Right hindlimb (tissue), 1 donor: ENCODE measurements at places on chromosomes 13 and 19.

GRCh38 chr13:110886870-110887596 lies 27.8 kb downstream of the ANKRD10 start:
- no peak for DNase-seq

- DNase-seq: no peak
These were observed 5.6 kb upstream of the SIGLEC14 start for GRCh38 chr19:51652266-51652665.

DNA sequence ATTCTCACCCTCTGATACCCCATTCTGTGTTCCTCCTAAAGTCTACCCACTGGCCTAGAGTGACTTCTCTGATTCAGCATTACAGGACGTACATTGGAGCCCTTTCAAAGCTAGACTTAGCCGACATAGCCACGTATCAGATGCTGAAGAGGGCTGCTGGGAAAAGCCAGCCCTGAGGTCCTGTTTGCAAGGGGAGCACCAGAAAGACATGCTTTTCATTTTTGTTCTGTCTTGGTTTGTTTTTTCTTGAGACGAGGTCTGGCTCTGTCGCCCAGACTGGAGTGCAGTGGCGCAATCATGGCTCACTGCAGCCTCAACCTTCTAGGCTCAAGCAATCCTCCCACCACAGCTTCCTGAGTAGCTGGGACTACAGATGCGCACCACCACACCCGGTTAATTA lies 6.3 kb upstream of the ZSWIM4 start:
- no peak for DNase-seq

DNA sequence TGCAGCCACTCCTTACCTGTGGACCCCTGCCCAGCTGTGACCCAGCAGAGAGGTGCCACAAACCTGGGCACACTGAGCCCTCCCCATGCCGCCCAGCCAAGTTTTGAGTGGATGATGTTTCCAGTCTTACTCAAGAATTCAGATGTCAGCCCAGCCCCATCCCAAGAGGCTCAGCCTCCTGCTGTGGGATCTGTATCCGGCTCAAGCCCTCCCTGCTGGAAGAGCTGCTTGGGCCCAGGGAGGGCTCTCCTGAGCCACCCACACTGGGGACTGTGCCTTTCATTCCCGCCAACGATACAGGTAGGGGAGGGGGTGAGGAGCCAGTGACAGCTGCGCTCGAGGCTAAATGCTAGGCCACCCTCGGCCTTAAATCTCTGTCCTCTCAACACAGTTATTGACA lies 5.9 kb upstream of the SLC7A9 start:
- DNase-seq: no peak

- DNase-seq: no peak
These were observed 16.0 kb upstream of the SLC7A10 start for GRCh38 chr19:33241530-33242101.

GRCh38 chr13:99630269-99630898 lies 129.1 kb downstream of the TM9SF2 start:
- DNase-seq: no peak

- DNase-seq: no peak
These were observed 13.7 kb upstream of the ZNF888 start for GRCh38 chr19:52936954-52937325.

GRCh38 chr19:20776083-20777076 lies at the start of gene ZNF66:
ZNF66 (plus strand) TSS chr19:20776304; CDS start chr19:20776448, 144 bp downstream.
- DNase-seq: peak; percentile 98

GRCh38 chr19:30208436-30209060 lies 163.6 kb upstream of the ZNF536 start:
- no peak for DNase-seq

DNA sequence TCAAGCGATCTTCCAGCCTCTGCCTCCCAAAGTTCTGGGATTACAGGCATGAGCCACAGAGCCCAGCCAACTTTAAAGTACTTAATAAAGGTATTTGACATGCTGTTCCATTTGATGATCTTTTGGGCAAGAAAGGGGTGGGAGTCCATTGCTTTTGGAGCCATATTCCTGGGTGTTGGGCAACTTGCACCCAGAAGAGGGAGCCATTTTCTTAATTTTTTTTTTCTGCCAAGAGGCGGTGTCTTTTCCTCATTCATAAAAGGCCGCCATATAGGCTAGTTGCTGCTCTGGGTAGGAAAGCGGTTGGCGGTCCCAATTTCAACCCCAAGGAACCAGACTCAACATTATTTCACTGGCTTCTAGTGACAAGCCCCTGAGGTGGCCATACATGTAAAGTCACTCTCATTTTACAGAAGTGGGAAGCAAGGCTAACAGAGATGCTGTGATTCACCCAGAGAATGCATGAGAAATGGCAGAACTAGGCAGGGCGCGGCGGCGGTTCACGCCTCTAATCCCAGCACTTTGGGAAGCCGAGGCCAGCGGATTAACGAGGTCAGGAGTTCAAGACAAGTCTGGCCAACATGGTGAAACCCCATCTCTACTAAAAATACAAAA lies 139.6 kb downstream of the CACNA1A start:
- DNase-seq: no peak

GRCh38 chr19:1609680-1610474 lies 4.6 kb upstream of the UQCR11 start:
- no peak for DNase-seq
